ENCODE measurements at places on chromosomes 11 and 22. TPM values are rescaled to one million over a fixed set of nuclear protein-coding genes. Genes with fewer than 3 reads are reported as not detected.

The CDC45 gene
- total RNA-seq: 10.4 TPM

The TMPRSS6 gene
- not detected for total RNA-seq

The LAYN gene
- 41.9 TPM for total RNA-seq

The CRACR2B gene
- 0.97 TPM for total RNA-seq

The PHLDB1 gene
- 129 TPM for total RNA-seq

The DEFB131B gene
- total RNA-seq: not detected

The TRIOBP gene
- total RNA-seq: 141 TPM

The ZNF215 gene
- total RNA-seq: 6.5 TPM

The CHRNA10 gene
- total RNA-seq: 0.97 TPM

The GTSE1 gene
- total RNA-seq: 10.4 TPM
